ENCODE measurements at places on chromosomes 12 and 14.

GRCh38 chr12:100345020-100345767, 11.7 kb upstream of the SLC17A8 start:
- no peak for DNase-seq

DNA sequence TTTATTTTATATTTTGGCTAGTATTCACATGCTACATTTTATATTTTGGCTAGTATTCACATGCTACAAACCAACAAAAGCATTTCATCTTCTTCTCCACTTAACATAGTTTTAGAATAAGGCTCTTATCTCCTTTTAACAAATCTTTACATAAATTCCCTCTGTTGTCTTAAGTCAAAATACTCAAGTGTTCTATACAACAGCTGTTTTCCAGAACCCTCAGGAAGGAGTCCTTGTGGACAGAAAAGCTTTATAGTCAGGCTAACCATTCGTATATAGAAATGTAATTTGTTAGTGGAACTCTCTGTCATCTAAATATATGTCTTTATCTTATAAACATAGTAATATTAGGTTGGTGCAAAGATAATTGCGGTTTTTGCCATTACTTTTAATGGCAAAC, 191.0 kb upstream of the FLRT2 start:
- no peak for DNase-seq

GRCh38 chr12:1815814-1816729, 4.3 kb upstream of the LRTM2 start:
- no peak for DNase-seq

DNA sequence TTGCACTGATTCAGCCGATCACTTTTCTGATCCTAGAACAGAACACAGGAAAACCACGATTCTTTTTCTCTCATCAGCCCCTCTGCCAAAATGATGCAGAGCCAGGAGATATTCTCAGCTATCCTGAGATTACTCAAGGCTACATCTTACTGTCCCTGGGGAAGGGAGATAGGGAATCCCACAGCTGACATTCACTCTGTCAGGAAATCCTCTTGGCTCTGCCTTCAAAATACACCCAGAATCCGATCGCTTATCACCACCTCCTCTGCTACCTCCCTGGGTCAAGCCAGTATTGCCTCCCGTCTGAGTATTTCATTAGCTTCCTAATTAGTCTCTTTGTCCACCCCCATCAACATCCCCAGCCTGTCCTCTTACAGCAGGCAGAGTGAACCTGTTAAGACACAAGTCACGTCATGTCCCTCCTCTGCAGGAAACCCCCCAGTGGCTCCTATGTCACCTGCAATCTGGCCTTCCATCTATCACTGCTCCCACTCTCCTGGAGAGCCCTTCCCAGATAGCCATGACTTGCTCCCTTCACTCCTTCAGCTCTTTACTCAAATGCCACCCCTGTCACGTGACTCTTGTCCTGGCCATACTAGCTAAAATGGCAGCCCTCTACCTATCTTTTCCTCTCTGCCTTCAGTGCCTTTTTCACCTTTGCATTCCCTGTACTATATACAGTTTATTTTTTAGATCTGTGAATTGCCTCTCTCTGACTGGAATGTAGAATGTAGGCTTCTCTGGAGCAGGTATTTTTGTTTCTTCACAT, 70.3 kb downstream of the GALNT4 start:
- peak; percentile 32 for DNase-seq

- DNase-seq = no peak
Measured at GRCh38 chr12:104890476-104891096, 67.5 kb downstream of the SLC41A2 start.

DNA sequence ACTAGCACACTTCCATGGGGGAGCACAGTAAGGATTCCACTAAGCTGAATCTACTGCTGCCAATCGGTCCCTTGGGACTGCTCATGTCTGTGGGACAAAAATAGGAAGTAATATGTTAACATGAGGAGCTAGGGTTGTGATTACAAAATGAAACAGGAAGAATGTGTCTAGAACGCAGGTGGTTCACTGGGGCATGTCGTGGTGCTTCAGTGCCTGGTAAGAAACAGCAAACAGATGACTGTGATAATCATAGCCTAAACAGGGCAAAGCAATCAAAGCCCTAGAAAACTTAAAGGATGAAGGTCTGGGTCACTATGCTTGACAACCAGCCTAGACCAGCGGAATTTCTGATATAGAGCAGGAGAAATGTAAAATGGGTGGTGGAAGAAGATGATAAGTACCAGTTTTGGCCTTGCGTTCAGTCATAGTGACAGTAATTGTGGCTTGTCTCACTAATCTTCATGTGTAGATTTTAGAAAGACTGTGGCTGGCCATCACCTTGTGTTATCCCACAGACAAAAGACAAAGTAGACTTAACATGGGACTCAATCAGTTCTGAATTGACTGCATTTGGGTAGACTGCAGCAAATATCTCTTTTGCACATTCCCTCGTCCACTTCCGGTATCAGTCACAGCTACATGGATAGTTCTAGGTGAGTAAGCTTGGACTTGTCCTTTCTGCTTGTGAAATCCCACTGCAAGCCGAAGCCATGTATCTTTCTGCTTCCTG, 51.4 kb downstream of the WASHC3 start:
- no peak for DNase-seq

DNA sequence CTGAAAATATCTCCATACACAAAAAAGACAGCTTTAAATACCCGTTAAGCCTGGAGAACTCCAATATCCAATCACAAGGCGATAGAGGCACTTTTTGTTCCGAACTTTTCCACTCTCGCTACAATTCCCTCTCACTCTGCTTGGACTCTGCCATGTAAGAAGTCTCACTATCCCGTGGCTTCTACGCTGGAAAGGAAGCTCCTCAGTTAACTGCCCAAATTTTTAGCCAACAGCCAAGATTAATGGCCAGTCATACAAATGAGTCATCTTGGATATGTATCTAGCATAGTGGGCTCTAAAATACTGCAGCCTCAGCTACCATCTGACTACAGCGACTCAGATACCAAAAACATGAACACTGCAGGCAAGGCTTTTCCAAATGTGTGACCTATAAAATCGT, 45.5 kb upstream of the RERGL start:
- peak; percentile 63 for DNase-seq

GRCh38 chr14:32081901-32082300, 4.8 kb downstream of the ARHGAP5 start:
- no peak for DNase-seq

Data from fibroblast of upper back skin (primary cell).